ENCODE measurements at places on chromosomes 5 and 9.

GRCh38 chr9:131464354-131465000 lies 38.2 kb upstream of the POMT1 start:
- DNase-seq = no peak

GRCh38 chr5:42884326-42884725 lies 72.6 kb upstream of the SELENOP start:
- no peak for DNase-seq

DNA sequence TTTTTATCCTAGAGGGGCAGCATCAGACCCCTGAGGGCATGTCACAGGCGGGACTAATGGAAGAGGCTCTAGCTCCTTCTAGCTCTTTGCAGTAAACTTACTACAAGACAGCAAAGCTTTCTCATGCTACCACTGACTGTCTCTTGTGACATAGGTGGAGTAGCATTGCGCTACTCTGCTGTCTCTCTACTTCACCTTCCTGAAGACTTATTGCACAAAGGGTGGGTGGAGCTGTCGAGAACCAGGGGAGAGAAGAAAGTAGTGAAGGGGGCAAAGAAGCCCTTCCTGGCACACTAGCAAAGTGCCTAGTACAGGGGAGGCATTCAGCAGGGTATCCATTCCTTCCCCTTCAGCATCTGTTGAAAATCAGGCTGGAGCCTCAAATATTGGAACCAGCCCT lies 36.1 kb upstream of the NEK6 start:
- no peak for DNase-seq

- DNase-seq = no peak
Observed at GRCh38 chr9:118529210-118529609, 825.0 kb downstream of the TLR4 start.

DNA sequence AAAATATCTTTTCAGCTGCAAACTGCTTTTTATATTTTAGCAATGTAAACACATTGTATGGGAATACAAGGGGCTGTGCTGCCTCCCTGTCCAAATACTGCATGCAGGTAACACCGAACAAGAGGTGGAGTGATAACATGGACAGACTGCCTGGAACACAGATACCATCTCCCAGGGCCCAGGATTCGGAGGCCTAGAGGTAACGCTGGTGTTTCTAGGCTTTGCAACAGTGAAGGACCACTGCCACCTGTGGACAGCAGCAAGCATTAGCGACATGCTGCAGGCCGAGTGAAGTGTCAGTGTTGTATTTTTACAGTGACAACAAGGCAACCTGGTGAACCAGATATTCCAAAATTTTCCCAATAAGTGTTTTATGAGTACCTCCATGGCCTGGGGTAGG lies 379.1 kb downstream of the DMRT2 start:
- no peak for DNase-seq

DNA sequence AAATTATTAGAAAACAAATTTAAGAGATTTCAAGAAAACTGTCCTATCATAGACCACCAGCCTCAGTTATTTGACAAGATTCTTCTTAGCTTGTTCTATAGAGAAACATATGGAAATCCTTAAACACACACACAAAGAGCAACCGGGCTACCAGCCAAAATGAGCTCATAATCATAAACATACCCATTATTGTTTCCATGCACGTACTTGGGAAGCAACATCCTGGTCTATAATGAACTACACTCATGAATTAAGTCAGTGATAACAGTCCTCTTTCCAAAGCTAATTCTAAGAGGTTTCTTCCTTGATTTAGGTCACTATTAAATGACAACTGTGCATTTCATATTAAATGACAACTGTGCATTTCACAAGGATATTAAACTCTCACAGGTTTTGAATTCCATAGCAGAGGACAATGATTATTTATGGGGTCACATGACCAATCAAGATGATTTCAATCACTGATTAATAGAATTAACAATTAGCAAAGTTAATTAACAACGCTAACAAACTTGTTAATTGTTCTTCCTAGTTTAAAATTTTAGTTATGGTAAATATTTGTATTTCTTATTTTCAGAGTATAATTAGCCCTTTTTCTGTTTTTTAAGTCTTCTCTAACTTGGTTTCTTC lies 77.0 kb downstream of the OXCT1 start:
- DNase-seq = no peak

DNA sequence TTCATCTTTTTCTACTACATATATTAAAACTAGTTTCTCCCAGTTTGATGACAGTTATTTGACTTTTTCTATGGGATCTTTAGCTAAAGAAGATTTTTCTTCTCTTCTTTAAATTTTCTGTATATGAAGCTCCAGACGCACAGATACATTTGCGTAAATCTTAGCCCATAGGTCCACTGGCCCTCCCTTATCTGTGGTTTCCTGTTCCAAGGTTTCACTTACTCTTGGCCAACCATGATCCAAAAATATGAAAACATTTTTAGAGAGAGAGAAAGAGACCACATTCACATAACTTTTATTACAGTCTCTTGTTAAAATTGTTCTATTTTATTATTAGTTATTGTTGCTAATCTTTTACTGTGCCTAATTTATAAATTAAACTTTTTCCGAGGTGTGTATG lies 270.2 kb upstream of the DAPK1 start:
- DNase-seq = no peak

DNA sequence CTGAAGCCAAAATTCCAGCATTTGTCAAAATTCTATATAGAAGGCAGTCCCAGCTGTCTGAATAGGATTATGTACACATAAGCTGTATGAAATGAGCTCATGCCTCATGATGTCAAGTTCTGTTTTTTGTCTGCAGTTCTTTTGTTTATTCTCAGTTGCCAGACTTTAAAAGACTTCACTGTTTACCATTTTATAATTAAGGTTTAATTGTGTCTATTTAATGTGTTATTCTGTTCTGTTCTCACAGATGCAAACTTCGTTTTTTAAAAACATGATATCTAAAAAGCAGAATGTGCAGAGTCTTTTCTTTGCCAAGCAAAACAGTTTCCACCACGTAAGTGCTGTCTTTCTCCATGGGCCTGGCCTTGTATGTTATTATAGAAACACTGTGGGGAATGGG lies 31.1 kb downstream of the ERAP1 start:
- no peak for DNase-seq

DNA sequence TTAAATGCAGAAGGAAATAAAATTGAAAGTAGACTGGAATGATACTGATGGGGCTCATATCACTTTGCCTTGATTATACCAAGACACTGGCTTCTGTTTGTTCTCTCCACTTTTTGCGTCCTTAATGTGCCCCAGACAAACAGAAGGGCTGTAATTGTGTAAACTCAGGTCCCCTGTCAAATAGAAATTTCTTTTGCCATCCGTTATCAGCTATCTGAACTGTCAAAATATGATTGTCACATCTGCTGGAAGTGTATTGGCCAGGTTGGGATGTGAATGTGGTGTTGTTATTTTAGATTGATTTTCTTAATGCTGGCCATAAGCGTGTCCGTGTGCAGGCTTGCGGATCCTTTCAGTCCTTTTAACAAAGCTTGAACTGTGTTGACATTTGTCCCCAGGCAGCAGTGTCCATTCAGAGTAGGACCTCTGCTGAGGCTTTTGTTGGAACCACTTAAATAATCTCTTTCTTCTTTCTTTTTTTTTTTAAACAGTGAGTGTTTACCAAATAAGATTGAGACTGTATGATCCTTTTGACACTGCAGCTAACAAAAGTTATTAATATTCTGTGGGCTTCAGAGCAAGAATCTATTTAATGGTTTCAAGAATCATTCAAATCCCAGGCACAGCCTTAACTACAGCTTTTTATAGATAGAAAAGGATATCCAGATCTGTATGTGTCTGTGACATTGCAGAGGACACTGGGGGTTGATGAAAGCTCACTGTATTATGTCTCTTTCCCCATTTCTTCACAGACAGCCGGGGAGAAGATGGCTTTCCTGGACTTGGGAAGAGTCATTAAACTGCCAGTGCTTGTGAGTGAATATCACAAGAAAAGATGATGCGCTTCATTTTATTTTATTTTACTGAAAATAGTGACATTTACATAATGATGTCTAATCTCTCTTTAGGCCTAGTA lies 171.7 kb downstream of the ZNF608 start:
- DNase-seq = no peak

- DNase-seq = no peak
Observed at GRCh38 chr5:112983363-112983762, 6.8 kb downstream of the DCP2 start.

DNA sequence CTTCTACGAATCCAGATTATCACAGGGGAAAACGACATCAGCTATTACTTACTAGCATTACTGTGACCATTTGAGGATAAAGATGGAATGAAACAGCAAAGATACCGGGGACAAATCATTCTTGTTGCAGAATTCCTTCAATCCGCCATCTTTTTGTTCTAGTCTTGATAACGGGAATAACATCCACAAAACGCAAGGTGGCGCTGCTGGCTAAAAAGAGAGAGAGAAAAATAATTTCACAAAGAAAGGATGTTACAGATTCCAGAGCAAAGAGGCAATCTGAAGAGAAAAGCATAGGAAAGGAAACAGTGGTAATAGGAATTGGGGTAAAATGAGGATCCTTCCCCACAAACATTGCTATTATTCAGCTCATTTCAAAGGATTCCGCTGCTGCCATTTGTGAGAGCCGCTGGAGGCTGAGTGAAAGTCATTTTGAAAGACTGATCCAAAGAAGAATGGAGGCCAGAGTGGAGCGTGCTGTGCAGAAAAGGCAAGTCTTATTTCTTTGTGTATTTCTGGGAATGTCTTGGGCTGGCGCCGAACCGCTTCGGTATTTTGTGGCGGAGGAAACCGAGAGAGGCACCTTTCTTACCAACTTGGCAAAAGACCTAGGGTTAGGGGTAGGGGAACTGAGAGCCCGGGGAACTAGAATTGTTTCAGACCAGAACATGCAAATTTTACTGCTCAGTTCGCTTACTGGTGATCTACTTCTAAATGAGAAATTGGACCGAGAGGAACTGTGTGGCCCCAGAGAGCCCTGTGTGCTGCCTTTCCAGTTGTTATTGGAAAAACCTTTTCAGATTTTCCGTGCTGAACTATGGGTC lies at the start of gene PCDHB7:
TSS of gene PCDHB7 (plus strand) at position 264 of the 824 bp plus-strand sequence. CDS start at position 456, 192 bp downstream.
- no peak for DNase-seq

DNA sequence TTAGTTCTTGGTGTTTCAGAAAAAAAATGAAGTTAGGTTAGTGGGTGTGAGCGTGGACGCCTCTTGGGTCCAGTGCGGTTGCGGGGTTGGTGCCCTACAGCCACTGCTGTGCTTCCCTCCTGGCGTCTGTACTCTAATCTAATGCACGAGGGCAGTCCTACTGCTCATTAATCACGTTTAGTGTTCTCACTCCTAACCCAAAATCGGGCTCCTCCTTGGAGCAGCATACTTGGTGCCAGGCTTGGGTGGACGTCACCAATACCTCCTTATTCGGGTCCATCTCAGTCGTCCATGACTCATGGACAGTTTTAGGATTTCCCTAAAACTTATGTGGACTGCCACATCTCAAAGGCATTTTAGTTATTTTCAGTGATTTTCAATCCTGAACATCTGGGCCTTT lies 41.6 kb downstream of the TRIO start:
- no peak for DNase-seq

DNA sequence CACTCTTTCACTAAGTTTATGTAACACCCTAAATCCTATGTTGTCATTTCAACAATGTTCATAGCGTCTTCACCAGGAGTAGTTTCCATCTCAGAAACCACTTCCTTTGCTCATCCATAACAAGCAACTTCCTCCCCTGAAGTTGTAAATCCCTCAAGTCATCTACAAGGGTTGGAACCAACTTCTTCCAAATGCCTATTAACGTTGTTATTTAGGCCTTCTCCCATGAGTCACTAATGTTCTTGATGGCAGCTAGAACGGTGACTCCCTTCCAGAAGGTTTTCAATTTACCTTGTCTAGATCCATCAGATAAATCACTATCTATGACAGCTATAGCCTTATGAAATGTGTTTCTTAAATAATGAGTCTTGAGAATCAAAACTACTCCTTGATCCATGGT lies 73.3 kb upstream of the TARS1 start:
- DNase-seq = no peak

DNA sequence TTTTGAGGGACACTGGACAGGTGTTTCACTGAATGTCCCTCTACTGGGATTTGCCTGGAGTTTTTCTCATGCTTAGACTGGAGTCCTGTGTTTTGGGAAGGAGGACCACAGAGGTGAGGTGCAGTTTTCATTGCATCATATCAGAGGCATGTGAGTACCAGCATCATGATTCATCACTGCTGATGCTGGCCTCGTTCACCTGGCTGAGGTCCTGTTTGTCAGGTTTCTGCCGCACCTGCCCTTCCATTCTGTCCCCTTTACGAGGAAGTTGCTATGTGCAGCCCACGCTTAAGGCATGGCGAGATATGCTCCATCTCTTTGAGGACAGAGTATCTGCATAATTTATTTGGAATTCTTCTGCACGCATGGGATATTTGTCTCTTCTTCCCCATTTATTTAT lies 162.1 kb downstream of the TENT4A start:
- no peak for DNase-seq

GRCh38 chr5:116947691-116948528 lies 373.3 kb upstream of the SEMA6A start:
- peak; percentile 74 for DNase-seq

DNA sequence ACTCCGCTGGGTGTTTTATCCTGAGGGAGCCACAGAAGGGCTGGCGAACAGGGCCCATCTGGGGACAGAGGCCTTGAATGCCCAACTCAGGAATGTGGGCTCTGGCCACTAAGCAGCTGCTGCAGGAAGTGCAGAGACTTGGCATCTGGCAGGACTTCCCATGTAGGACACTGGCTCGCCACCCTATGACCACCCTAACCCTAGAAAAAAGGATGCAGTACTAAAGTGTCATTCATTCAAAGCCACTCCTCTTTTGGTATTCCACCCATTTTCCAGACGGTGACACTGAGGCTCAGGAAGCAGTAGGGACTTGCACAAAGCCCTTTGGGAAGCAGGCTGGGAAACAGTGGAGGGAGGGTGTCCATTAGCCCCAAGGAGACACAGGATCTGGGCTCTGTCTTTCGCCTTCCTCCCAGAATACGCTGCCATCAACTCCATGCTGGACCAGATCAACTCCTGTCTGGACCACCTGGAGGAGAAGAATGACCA lies 3.0 kb downstream of the BBLN start:
- DNase-seq = no peak

GRCh38 chr5:147046281-147046680 lies 167.7 kb upstream of the PPP2R2B start:
- DNase-seq = no peak

DNA sequence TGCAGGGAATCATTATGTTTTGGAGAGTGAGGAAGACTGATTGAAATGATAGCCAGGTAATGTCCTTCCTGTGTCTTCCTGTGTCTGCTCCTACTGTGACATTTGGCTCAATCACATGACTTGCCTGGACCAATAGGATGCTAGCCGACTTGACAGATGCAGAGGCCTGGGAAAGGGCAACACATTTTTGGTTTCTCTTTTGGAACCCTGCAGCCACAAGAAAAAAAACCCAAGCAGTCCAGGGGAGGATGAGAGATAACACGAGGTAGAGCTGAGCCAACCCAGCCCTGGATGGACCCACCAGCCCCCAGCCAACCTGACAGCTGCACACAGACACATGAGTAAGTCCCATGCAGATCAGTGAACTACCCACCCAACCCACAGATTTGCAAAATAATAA lies 256.1 kb upstream of the SMARCA2 start:
- no peak for DNase-seq

- DNase-seq = peak; percentile 59
Observed at GRCh38 chr5:167861129-167861927, 430.1 kb upstream of the WWC1 start.

Data from ecto neural progenitor cell (in vitro differentiated cells).